ENCODE measurements at places on chromosomes 11 and 22.
A peak's percentile ranks its signal among the peaks of the same experiment; 100 is the strongest.

GRCh38 chr11:101909087-101909486 is 5.7 kb upstream of the CEP126 start:
- DNase-seq, result no peak

DNA sequence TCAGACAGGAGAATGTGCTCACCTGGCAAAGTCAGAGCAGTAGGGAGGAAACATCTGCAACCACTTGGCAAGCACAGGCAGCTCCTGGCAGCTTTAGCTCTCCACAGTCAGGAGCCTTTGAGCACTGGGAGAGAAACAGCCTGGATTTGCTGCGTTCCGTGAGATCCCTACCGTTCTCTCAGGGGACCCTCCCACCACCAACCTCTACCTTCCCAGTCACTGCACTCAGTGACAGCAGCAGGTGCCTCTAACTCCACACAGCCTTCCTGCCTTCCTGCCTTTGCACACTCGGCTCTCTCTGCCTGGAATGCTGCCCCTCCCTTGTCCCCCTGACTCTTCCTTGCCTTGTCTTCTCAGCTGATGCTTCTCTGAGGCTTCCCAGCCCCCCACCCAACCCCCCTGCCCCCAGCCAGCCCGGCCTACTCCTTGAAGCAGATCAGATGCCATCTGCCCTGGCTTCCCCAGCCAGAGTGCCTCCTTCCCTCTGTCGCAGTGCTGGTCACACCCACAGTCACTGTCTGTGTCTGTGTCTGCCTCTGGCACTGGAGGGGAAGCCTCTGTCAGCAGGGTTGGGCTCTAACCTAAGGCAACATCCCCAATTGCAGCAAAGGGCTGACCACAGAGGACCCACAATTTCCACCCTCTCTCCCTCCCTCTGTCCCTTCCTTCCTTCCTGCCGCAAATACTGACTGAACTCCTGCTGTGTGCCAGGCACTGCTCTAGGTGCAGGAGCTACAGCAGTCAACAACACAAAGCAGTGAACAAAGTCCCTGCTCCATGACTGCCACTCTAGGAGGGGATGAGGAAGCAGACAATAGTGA is 14.9 kb upstream of the TSKU start:
- no peak for DNase-seq

DNA sequence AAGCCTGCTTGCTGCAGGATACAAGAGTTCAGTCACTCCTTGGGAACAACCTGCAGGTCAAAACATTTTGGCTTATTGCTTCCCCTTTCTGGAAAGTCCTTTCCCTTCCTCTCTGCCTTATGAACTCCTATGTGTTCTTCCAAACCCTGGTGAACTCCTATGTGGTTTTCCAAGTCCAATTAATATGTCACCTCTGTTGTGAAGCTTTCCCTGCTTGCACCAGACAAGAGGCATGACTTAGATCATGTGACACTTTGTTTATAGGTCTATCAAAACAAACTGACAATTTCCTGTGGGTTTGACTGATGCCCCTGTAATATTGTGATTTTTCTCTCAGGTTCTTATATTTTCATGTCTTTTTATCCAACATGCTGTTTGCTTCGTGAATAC is 64.2 kb downstream of the ENDOD1 start:
- no peak for DNase-seq

- no peak for DNase-seq
Measured at GRCh38 chr22:44330744-44331660, 18.3 kb upstream of the SHISAL1 start.

DNA sequence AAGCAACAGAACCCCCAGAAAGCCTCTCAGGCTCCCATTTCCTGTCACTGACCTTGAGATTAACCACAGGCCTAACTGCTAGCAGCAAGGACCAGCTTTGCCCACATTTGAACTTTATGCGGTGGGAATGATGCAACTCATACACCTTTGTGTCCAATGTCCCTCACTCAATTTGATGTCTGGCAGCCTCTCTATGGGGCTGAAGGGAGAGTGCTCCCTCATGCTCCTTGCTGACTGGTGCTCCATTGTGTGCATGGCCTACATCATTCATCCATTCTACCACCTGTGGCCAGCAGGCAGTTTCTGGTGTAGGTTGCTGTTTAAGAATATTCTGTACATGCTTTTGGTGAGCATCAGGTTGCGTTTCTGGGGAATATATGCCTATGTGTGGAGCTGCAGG is 31.9 kb downstream of the KCNQ1OT1 start:
- no peak for DNase-seq

GRCh38 chr11:109123816-109124787 is 297.9 kb upstream of the C11orf87 start:
- DNase-seq, result peak; percentile 5

DNA sequence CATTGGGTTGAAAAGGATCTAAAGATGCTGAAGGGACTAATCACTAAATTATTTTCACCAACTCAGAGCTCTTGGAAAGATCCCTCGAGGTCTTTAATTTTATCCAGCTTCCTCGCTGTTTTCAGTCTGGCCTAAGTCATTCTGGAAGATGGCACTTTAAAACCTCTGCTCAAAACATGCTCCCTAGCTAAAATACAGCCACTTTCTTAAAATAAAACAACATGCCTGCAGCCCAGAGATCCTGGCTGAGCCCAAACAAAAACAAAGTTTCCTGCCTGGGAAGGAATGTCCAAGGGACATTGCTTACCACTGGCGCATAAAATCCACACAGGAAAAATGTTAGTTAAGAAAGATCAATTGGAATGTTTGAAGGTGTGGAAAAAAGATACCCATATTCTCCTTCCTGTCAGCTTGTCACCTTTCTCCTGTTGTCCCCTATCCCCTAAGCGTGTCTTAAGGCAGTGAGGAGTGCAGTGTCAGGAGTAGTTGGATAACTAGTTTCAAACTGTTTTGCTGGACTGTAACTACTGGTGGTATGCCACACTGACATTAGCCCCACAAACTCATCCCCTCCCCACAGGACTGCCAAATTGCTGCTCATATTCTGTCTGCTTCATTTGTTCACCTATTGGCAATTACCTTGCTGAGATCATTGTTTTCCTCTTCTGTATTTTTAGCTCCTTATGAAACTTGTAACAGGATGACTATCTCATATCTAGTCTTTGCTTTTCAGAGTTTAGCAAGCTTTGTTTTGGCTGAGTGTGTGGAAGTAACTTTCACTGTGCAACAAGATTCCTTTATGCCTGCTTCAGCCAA is 108.3 kb upstream of the SESN3 start:
- DNase-seq, result no peak

- no peak for DNase-seq
Measured at GRCh38 chr11:2740275-2740940, 40.6 kb upstream of the KCNQ1OT1 start.

GRCh38 chr11:45094958-45095690 is 51.3 kb upstream of the PRDM11 start:
- DNase-seq, result no peak

- no peak for DNase-seq
Measured at GRCh38 chr22:24731761-24732160, 42.8 kb downstream of the PIWIL3 start.

GRCh38 chr11:56910785-56911184 is 77.9 kb upstream of the OR5AK2 start:
- DNase-seq, result no peak

- no peak for DNase-seq
Measured at GRCh38 chr22:25621986-25622385, 57.5 kb downstream of the GRK3 start.

DNA sequence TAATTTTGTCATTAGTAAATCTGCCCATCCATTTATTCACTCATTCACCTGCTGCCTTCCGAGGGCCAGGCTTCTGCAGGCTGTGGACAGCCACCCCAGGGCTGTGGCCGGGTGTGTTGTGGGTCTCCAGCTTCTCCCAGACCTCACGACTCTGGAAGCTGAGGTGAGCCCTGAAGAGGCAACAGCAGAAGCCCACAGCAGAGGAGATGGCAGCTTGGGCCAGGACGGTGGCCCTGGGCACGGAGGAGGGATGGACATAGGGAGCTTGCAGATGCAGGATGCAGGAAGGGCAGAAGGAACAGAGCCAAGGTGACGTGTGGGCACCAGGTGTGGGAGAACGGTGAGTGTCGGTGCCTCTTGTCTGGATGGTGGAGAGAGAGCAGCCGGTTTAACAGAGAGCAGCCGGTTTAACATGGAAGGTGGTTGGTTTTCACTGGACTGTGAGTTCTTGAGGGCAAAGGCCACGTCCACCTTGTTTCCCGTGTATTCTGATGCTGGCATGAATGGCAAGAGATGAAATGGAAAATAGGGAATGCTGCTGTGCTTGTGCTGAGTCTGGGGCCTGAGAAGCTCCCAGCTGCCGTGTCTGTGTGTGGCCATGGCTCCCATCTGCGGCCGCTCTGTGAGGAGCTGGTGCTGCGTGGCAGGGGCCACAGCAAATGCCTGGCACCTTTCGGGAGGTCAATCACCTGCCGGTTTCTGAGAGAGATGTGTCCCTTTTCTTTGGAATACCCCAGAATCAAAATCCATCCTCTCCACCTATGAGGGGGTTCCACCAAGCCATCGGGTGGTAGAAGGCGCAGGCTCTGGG is 669.9 kb downstream of the BRD1 start:
- no peak for DNase-seq

DNA sequence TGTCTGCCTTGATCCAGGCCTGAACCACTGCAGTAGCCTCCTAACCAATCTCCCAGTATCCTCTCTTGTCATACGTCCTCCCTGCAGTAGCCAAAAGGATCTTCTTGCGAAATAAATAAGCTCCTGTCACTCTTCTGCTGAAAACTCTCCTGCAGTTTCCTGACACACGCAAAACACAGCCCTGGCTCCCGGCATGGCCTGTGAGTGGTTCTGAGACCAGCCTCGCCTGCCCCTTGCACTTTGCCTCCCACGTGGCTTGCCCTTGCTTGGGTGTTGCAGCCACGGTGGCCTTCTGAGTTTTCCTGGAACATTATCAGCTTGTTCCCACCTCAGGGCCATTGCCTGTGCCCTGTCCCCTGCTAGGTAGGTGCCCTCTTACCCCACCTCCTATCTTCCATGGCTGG is 7.2 kb downstream of the ZC3H7B start:
- DNase-seq, result no peak

DNA sequence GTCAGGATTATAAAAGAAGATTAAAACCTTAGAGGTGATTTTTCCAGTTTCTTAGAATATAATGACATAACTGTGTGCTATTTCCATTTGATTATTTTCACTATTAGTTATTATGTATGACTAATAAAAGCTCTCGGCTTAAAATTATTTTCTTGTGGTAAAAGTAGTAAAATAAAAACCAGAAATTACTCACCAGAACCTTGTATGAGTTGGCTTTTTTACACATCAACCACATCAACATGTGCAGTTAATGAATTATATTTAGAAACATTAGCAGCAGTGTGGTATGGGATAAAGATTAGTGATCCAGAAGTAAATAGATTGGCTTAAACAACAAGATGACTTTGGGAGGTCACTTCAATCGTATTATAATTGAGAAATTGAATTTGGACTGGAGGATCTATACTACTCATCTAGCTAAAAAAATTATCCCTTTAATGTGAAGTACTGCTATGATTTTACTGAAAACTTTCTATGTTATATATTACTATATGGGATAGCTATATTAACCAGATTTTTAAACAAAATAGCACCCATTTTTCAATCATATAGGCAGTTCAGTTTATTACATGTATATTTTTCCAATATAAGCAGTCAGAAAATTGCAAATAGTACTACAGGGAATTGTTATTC is 2.8 kb upstream of the BCO2 start:
- no peak for DNase-seq

DNA sequence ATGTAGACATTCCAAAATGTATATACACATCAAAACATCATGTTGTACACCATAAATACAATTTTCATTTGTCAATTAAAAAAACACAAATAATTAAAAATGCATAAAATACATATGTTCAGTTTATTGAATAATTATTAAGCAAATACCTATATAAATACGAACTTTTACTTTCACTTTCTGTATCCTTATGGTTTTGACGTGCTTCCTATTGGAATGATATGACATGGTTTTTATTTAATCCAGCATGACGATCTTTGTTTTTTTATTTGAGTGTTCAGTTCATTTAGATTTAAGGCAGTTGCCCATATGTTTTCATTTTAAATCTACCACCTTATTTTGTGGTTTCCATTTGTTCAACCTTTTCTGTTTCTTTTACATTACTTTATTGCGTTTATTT is 198.3 kb upstream of the PLET1 start:
- no peak for DNase-seq

- DNase-seq, result no peak
Measured at GRCh38 chr22:25364281-25364680, 144.8 kb downstream of the CRYBB2 start.

- DNase-seq, result no peak
Measured at GRCh38 chr11:114705280-114706024, 27.1 kb downstream of the NXPE2 start.

DNA sequence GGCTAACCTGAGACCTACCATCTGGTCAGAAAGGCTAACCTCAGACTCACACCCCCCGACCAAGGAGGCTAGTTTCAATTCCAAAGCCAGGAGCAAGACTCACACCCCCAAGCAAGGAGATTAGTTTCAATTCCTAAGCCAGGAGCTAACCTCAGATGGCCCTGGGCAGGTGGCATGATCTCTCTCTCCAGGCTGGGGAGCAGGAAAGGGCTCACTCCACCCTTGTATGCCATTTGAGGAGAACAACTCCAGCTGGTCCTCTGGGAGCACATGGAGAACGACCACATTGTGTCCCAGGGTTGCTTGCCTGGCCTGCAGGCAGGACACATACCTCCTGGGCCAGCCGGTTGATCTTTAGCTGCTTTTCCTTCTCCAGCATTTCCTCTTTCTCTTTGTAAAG is 32.6 kb downstream of the USH1C start:
- no peak for DNase-seq

DNA sequence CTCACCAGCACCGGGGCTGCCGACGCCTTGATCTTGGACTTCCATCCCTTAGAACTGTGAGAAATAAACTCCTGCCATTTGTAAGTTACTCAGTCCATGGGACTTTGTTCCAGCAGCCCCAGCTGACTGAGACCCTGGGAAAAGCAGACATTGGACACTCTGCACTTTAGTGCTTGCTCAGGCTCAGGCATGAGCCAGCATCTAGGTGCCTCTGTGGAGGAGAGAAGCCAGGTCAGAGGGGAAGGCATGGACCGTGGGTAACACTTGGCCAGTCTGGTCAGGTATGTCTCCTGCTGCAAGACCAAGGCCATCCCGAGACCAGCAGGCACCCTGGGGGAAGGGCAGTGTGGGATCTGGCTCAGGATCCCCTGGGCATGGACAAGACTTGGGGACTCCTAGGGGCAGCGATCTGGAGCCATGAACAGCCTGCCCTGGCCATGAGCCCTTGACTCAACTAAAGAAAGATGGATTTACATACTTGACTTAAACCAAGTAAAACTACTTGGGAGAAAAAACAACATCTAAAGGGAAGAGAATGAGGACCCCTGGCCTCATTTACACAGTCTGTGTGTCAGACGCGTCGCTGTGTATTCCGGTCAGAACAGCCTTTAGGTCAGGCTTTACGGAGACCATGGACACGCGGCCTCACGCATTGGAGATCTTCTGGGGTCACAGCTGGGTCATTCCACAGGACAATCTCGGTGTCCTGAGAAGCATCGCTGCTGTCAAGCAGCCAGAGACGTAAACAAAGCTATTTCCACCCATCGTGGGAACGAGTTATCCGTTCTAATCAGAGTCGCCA is 497.1 kb downstream of the BRD1 start:
- no peak for DNase-seq

Data from H54 (cell line).